ENCODE measurements at places on chromosomes 4 and X.

- DNase-seq = no peak
Observed at GRCh38 chr4:82373486-82373815, 340 bp downstream of the HNRNPD start.

GRCh38 chr4:101019941-101020401 lies 327.4 kb downstream of the PPP3CA start:
- DNase-seq = no peak

DNA sequence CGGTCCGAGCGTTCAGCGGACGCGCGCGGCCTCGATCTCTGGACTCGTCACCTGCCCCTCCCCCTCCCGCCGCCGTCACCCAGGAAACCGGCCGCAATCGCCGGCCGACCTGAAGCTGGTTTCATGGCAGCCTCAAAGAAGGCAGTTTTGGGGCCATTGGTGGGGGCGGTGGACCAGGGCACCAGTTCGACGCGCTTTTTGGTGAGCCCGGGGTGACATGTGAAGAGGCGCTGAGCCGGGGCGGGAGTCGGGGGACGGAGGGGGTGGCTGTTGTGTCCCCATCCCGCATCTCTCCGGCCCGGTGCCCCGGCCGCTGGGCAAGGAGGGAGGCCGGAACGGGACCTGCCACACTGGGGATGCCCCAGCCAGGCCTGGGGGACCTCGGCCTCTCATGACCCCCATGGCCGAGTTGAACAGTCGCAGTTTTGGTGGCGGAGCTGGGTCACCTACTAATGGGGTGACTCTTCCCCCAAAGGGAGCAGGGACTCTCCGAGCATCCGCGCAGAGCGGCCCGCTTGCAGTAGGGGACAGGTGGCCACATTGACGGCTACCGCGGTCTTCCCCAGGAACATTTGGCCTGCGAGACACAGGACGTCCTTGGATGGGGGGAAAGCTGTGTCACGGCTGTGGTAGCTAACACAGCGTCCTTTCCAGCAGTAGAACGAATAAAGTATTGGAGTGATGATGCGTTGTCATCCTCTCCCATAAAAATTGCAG lies at the start of gene GK:
Gene GK, plus strand, starts transcription at position 9 of the 717 bp plus-strand sequence. Its CDS starts 115 bp downstream, at position 124.
- DNase-seq = no peak

DNA sequence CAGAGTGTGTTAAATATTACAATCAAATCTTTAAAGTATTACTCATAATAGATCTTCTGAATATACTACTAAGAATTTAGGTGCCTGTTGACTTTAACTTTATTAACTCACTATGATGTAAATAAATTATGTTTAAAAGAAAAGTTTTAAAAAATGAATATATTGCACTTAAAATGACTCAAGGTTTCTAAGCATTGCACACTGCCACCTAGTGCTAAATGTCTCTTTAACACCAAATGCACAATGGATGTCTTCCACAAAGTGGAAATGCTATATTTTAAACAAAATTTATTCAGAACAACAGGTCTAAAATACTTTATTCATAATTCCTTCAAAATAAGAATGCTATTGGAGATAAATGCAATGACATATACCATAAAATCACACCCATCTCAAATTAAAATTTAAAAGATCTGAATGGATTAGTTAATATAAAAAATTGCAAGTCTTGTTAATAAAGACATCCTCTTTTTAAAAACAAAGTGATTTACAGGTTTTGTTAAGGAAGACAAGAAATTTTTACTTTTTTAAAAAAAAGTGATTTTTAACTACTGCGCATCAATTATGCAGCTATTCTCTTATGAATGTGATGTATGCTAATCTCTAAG lies 5.5 kb downstream of the INPP4B start:
- peak; percentile 33 for DNase-seq

DNA sequence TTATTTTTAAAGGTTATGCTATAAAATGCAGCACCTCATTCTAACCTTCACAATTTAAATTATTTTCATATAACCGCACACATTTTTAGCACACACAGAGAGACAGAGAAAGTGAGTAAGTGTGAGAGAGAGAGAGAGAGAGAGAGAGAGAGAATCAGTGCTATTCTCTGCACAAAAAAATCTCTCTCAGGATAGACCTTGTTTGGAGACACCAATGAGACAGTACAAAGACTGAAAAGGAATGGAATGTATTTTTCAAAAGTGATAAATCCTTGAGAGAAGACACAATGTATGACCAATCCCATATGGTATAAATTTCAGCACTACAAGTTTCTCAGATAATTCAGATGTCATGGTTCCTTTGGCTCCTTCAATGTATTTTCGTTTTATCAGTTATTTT lies 132.1 kb upstream of the PCDH18 start:
- DNase-seq = no peak

GRCh38 chr4:5500165-5500564 lies 208.2 kb downstream of the EVC2 start:
- DNase-seq = no peak

- DNase-seq = no peak
Observed at GRCh38 chr4:84651499-84651898, 68.6 kb downstream of the CDS1 start.

DNA sequence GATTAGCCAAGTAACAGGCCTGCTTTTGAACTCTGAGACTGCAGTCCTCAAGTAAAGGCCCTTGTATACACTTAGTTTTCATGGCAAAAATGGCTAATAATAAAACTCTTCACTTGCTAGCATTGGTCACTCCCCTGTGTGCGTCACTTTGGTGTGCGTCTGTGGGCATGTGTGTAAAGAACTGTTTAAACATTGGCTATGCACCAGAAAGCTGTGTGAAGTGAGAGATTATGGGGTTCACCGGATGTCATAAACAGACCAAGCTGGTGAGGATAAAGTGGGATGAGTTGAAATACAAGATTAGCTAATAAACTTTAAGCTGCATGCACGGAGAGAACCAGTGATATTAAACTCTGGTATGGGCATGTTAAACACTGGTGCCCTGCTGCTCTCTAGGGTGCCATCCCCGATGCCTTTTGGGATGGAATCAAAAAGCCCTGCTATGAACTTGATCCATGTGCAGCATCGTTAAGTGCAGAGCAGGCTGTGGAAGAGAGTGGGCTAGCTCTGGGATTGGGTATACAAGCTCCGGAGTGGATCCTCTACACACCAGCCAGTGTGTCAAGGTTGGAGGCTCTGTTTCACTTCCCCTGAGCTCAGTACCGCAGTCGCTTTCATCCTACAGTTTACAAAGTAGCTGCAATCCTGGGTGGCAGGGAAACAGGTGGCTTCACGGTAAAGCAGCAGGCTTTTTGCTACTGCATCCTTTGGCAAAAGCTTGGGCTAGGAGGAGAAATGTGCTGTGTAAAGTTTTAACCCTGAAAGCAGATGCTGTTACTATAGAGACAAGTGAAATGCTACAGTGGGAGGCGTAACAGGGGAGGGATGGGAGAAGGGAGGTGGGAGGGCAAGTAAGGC lies 108.3 kb upstream of the SLC4A4 start:
- no peak for DNase-seq

DNA sequence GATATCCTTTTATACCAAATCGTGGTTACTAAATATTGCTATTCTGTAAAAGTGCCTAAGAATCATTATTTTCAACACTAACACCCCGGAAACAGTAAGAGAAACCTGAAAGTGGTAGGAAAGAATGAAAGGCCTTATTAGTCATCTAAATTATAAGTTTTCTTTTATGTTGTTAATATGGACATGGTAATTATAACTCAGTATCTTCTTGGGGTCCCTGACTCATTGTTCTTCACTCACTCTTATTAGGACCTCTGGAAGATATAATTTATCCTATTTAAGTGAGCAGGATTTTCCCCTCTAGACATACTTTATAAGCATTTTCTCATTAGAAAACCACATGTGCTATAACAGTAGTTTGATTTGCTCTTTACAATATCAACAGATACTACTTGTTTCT lies 51.0 kb downstream of the SMARCA5 start:
- no peak for DNase-seq

DNA sequence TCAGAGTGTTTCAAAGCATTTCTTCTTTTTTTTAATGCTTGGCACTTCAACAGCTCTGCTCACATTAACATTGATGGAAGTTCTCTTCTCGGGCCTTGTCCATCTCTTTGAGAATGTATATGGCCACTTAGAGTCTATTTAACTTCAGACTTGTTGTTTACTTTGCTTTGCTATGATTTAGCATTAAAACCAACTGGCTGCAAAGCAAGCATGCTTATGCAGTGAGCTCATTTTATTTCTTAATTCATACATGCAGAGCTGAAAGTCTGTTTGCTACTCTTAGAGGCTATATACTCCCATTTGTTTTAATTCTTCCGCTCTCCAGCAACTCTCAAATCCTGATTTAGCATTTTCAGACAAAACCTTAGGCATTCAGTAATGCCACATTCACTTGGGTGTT lies 107.6 kb upstream of the PACRGL start:
- DNase-seq = no peak

- DNase-seq = no peak
Observed at GRCh38 chr4:139919521-139919920, 234.5 kb downstream of the MAML3 start.

DNA sequence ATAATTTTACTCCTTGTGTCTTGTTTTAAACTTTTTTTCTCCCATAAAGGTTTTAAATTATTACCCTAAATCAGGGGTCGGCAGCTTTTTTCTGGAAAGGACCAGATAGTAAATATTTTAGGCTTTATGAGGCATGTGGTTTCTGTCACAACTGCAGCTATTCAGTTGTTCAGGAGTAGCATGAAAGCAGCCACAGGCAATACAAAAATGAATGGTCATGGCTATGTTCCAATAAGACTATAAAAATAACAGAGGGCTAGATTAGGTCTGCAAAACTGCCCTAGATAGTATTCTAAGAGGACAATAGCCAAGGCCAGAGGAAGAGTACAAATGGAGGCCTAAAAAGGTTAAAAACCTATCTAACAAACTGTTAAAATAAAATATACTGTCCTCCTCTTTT lies 24.6 kb downstream of the HERC5 start:
- DNase-seq = no peak

- no peak for DNase-seq
Observed at GRCh38 chrX:41289095-41289494, 44.9 kb upstream of the DDX3X start.

- no peak for DNase-seq
Observed at GRCh38 chr4:185585211-185585610, 49.9 kb upstream of the PDLIM3 start.

DNA sequence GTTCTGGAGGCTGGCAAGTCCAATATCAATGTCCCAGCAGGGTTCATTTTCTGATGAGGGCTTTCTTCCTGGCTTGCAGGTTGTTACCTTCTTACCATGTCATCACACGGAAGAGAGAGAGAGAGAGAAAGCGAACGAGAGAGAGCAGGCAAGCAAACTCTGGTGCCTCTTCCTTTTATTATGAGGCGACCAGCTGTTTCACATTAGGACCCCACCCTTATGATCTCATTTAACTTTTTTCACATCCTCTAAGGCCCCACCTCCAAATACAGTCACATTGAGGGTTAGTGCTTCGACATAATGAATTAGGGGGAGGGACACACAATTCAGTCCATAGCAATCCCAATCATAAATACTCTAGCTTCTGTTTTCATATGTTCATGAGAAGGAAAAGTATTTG lies 10.6 kb upstream of the GPR174 start:
- no peak for DNase-seq

DNA sequence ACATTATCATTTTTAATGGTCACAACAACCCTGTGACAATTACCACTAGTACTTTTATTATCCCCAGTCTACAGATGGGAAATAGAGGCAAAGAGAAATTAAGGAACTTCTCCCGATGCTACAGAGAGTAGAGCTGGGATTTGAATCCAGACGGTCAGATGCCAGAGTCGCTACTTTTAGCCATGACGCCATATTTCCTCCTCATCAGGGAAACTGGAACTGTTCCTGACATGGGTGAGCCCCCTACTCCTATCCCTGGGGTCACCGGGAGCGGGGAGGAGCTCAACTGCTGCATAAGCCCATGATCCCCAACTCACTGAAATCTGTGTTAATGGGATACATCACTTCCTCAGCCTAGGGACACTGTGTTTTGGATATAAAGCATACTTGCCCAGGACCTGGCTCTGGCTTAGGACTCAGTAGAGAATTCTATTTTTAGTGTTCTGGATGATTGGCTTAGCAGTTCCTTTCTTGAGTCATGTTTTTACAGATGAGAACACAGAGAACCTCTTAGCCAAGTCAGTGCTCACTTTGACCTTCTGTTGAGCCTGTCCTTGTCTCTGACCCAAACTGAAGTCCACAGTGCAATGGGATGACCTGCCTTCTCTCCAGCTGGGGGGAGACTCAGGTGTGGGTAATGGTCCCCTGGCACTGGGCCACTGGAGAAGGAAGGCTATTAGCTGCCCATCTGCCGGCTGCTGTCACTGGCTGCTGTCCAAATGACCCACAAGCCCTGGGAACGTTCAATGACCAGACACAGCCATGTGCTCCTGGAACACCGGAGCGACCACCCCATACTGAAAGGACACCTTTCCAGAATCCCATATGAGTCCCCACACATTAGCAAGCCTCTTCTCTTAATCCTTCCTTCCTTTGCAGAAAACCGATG lies 90.8 kb upstream of the SHISA3 start:
- no peak for DNase-seq

GRCh38 chr4:148239494-148239985 lies 202.7 kb downstream of the NR3C2 start:
- DNase-seq = no peak

- DNase-seq = no peak
Observed at GRCh38 chr4:150256841-150257730, 178.8 kb downstream of the DCLK2 start.
